ENCODE measurements at places on chromosomes 1 and 21. TPM values are rescaled to one million over a fixed set of nuclear protein-coding genes. Genes with fewer than 3 reads are reported as not detected.

Gene KPRP
- total RNA-seq = not detected

Gene CATSPERE
- total RNA-seq = 1.6 TPM

Gene NUF2
- 50.2 TPM for total RNA-seq

Gene PGLYRP3
- total RNA-seq = not detected

Gene CELA2A
- not detected for total RNA-seq

Gene WNT9A
- 0.08 TPM for total RNA-seq

Gene PTPN7
- 172 TPM for total RNA-seq

Gene LMOD1
- not detected for total RNA-seq

Gene FOXO6
- not detected for total RNA-seq

Gene KLHDC8A
- total RNA-seq = not detected

Data from activated naive CD8-positive, alpha-beta T cell treated with anti-CD3 and anti-CD28 coated beads, Interleukin-2, amount 10 ng/mL, durations not matched to agents 7 days and 5 days (primary cell).